ENCODE measurements at places on chromosomes 7 and 10.

GRCh38 chr10:74824184-74824899 lies 2.1 kb upstream of the KAT6B start:
- DNase-seq: no peak

DNA sequence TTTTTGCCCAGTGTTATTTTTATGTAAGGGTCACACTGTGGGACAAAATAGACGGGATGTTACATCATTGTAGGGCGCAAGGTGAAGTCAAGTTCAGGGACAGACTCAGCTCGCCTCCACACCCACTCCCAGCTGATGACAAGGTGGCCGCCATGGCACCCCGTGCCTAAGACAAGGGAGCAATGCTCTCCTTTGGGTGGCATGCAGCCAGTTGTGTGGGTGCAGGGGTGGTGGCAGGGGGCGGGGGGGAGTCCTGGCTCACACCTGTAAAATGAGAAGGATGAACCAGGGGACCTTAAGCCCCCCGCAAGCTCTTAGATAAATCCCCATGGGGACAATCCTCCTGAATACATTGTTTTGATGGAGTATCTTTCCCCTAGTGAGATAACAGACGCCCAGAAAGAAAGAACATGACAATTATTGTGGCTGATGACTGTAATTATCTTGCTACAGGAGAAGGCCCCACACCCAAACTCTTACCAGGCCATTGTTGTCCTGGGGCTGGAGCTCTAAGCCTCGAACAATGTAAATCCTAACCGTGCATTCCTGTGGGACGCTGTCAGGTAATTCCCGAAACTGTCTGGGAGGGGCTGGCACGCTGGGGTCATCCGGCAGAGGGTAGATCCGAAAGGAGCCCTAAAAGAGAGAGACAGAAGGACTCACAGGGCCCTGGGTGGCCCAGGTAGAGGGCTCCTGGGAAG lies 148.7 kb downstream of the MYOF start:
- no peak for DNase-seq

GRCh38 chr10:118107541-118107940 lies 60.8 kb upstream of the RAB11FIP2 start:
- DNase-seq: no peak

DNA sequence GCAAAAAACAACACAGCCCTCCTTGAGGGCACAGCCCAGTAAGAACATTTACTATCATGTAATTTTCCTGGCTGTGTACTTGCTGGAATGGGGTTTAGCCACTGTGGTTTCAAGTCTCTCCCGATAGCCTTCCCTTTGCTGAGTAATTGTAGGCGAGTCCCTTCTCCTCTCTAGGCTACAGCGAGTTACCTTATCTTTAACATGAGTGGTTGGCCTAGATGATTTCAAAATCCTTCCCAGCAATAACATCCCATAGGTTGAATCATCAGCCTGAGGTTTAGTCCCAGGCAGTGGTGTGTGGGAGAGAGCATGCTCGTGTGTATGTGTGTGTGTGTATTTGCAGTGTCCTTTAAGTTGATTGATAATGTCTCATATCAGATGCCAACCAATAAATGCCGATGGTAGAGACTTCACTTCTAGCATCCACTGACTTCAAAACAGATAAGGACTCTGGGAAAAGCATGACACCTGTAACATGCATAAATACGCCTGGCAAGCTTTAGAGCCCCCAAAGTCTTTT lies 142.9 kb upstream of the ZMIZ1 start:
- peak; percentile 97 for DNase-seq

DNA sequence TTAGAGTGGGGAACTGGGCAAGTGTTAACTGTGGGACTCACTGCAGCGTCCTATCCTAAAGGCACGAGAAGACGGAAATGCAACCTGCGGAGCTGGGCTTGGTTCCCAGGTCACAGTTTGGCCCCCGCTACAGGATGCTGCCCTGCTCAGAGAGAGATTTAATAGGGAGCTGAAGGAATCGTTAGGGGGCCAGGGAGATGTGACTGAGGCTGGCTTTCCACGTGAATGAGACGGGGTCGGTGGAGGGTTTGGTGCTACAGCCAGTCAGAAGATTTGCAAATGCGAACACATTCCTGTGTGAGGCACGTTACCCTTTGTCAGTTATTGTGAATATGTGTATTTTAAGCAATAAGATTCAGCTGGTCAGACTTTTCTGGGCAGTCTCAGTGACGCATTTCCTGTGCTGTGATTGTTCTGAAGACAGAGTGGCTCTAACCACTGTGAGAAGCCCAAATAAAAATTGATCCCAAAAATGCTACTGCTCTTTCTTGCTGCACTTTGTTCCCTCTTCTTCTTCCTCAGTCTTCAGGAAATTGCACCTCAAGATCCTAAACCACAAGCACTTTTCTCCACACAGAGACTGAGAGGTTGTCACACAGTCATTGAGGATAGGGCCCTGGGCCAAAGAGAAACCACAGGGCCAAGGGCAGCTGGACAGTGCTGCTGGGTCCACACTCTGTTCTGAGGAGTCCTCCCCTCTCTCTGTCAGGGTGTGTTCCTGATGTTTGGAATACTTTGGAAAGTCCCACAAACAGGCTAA lies 21.2 kb downstream of the CYP17A1 start:
- DNase-seq: peak; percentile 80

GRCh38 chr10:11242443-11243387 lies 225.0 kb downstream of the CELF2 start:
- peak; percentile 74 for DNase-seq

GRCh38 chr7:43872406-43873110 lies 3.2 kb upstream of the MRPS24 start:
- DNase-seq: peak; percentile 31

GRCh38 chr10:89206402-89207180 lies 526 bp downstream of the CH25H start:
- no peak for DNase-seq

GRCh38 chr10:117425974-117426566 lies 50.8 kb upstream of the PDZD8 start:
- no peak for DNase-seq

GRCh38 chr7:50827281-50827680 lies 44.6 kb upstream of the GRB10 start:
- DNase-seq: no peak

GRCh38 chr10:101087376-101087775 lies 25.6 kb downstream of the KAZALD1 start:
- DNase-seq: no peak

- no peak for DNase-seq
Measured at GRCh38 chr10:44557596-44558191, 172.8 kb upstream of the CXCL12 start.

- DNase-seq: no peak
Measured at GRCh38 chr7:150721970-150722373, 5.6 kb downstream of the GIMAP1 start.

GRCh38 chr7:128453836-128454804 lies 1.6 kb upstream of the HILPDA start:
- no peak for DNase-seq

DNA sequence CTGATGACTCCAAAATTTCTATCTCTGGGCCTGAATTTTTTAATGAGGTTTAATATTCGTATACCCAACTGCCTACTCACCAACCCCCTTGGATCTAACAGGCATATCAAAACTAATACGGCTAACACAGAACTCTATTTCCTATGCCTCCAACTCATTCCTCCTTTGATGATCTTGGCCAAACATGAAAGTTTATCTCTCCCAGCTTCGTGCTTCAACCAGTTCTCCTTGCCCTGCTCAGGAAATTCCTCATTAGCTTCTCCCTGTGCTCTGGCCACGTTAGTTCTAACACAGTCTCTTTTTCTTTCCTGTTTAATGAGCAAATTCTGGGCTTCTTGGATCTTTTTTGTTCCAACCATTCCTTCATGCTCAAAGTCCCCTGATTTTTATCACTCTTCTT lies 138.9 kb upstream of the PTN start:
- DNase-seq: no peak

All from HT1080 (cell line).